Activated CD8-positive, alpha-beta T cell treated with anti-CD3 and anti-CD28 coated beads, Interleukin-2, amount 10 ng/mL, durations not matched to agents 7 days and 5 days (primary cell): ENCODE measurements at places on chromosomes 16 and 17. TPM values are rescaled to one million over a fixed set of nuclear protein-coding genes. Genes with fewer than 3 reads are reported as not detected.
A peak's percentile ranks its signal among the peaks of the same experiment; 100 is the strongest.

GRCh38 chr17:27526604-27527002 lies 70.4 kb downstream of the KSR1 start:
- DNase-seq = peak; percentile 73

GRCh38 chr17:50331085-50331791 lies 14.7 kb upstream of the XYLT2 start:
- no peak for DNase-seq

- DNase-seq = no peak
These were observed 23.3 kb upstream of the ALKBH5 start for GRCh38 chr17:18160128-18160856.

DNA sequence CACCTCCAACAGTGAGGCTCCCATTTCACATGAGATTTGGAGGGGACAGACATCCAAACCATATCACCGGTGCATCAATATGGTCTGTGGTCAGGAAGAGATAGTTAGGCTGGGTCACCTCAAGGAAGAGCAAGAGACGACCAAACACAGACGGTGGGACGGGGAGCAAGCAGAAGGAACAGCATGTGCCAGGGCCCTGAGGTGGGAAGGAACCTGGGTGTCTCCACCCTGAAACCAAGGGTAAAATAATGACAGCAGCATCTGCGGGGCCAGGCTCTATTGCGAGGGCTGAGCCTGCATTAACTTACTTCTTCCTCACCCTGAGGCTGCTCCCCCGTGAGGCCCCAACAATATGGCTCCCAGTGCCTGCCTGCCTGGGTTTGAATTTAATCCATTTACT lies 8.9 kb upstream of the PRSS21 start:
- no peak for DNase-seq

GRCh38 chr17:50557630-50558029 lies 2.9 kb upstream of the CACNA1G start:
- no peak for DNase-seq

- no peak for DNase-seq
These were observed 355.2 kb downstream of the HAPSTR1 start for GRCh38 chr16:9446471-9447194.

DNA sequence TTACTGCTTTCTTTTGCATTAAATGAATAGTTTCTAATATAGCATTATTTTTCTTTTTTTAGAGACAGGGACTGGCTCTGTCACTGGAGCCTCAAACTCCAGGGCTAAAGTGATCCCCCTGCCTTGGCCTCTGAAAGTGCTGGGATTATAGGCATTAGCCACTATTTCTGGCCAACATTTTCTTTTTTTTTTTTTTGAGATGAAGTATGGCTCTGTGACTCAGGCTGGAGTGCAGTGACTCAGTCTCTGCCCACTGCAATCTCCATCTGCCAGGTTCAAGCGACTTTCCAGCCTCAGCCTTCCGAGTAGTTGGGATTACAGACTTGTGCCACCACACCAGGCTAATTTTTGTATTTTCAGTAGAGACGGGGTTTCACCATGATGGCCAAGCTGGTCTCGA lies 2.0 kb upstream of the DUXB start:
- DNase-seq = no peak

DNA sequence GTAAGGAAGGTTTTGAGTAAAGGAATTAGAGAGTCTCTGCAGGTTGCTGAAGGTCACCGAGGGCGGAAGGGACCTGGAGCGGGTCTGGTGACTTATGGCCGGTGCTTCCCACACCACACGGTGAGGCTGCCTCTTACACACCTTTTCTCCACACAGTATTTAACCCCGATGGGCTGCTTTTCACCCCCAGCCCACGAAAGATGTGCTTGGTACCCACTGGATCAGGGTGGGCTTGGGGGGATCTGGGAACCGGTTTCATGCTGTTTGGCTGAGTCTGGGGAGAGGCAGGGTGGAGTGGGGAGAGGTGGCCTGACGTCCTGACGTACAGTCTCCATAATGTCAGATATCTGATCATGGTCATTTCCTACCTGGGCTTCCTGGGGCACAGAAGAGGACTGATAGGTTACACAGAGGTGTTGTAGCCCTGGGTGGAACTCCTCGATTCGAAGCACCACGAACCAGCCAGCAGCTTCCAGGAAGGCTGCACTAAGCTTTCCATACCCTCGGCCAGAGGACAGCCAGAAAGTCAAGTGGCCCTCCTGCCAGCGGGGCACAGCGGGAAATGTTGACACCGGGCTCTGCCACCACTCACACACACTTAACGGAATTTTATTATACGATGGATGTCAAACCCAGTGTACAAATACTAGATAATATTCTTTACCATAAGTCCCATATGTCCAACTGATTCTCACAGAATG lies 34.0 kb downstream of the OR1D5 start:
- no peak for DNase-seq

DNA sequence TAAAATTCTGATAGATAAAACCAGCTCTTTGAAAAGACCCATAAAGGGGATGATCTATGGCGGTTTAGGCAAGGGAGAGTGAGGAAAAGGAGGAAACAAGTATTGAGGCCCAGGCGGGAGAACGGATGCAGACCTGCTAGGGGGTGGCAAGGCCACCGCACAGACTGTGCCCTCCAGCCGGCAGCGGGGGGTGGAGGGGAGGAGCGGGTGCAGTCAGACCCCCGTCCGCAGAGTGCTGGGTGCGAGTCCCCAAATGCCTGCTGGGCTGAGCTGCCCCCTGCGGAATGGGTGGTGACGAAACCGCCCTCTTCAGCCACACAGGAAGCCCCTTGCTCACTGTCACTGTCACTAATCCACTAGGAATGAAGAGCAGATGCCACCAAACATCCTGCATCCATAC lies 46.0 kb downstream of the LMF1 start:
- no peak for DNase-seq

- no peak for DNase-seq
These were observed 548 bp downstream of the TBX2 start for GRCh38 chr17:61400066-61400716.

GRCh38 chr17:80878876-80879722 lies 112.5 kb upstream of the CHMP6 start:
- no peak for DNase-seq

- DNase-seq = peak; percentile 59
These were observed 25.6 kb downstream of the IGSF6 start for GRCh38 chr16:21626659-21627277.

GRCh38 chr16:76213860-76214259 lies 63.3 kb upstream of the CNTNAP4 start:
- DNase-seq = no peak

- DNase-seq = no peak
These were observed 23.2 kb upstream of the NACA2 start for GRCh38 chr17:61614219-61614618.

GRCh38 chr17:63165400-63165799 lies 199.4 kb downstream of the TANC2 start:
- DNase-seq = no peak

PRSS8 gene
- not detected for total RNA-seq

KAT8 gene
- 63.8 TPM for total RNA-seq

SLC6A4 gene
- 0.10 TPM for total RNA-seq

DNAI2 gene
- total RNA-seq = 0.84 TPM
